ENCODE measurements at places on chromosomes 4 and X.

GRCh38 chr4:153822316-153822715, 33.4 kb upstream of the SFRP2 start:
- peak; percentile 64 for DNase-seq

GRCh38 chrX:148878371-148878770, 378.0 kb downstream of the AFF2 start:
- peak; percentile 68 for DNase-seq

DNA sequence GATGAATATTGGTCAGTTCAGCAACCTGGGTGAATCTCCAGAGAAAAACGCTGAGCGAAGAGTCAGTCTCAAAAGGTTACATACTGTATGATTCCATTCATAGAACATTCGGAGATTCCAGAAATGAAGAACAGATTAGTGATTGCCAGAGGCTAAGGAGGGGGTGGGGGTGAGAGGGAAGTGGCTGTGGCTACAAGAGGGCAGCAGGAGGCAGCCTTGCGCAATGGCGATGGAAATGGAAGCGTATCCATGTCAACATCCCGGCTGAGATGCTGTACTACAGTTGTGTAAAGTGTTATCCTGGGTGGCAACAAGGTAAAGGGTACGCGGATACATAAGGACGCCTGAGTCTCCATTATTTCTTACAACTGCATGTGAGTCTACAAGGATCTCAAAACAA, 18.0 kb downstream of the LYAR start:
- DNase-seq, result no peak

DNA sequence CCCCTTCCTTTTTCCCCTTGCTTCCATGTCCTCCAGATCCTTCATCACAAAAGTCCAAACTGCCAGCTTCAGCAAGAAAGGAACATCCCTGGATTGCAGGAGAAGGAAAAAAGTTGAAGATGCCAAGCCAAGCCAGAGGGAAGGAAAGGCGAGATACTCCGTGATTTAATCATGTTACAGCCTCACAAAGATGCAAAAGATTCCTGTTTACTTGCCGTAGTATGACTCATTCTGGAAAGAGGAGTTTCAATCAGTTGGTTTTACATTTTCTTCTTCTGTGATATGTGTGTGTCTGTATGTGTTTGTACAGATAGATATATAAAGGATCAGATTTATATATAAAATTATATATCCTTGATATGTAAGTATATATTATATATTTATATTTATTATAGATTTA, 69.3 kb downstream of the BTC start:
- peak; percentile 45 for DNase-seq

GRCh38 chrX:132407691-132408090, 81.1 kb downstream of the MBNL3 start:
- no peak for DNase-seq

DNA sequence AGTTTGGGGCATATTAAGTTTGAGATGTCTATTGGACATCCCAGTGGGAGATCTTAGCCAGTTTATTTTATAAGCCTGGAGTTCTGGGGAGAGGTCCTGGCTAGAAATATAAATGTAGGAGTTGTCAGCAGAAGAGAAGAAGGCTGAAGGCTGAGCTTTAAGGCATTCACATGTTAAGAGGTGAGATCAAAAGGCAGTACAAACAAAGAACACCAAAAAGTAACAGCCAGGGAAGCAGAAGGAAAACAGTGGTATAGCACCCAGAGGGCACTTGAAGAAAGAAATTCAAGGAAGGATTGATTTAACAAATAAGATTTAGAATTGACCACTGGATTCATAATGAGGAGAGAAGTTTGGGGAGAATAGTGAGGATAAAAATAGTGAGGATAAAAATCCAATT, 141.2 kb upstream of the ATOH1 start:
- DNase-seq, result no peak

- peak; percentile 93 for DNase-seq
These were observed 13.6 kb downstream of the JADE1 start for GRCh38 chr4:128823025-128823661.

- no peak for DNase-seq
These were observed 132.8 kb upstream of the STIM2 start for GRCh38 chr4:26727844-26728243.

Measured in bronchial epithelial cell (primary cell).